ENCODE measurements at places on chromosomes 7 and 10.

- H3K4me1 ChIP-seq = no peaks in the 10 kb centered on the region
- peaks cover 7% of the 10 kb centered on the region for H3K27me3 ChIP-seq
- no peak for DNase-seq
- H3K4me3 ChIP-seq = no peak overlapping the region
- no peaks in the 10 kb centered on the region for H3K36me3 ChIP-seq
- no peak overlapping the region for H3K27ac ChIP-seq
These were observed 33.8 kb downstream of the JAKMIP3 start for GRCh38 chr10:132099389-132100090.

- peak within 1 kb of the TSS; percentile 89 for H3K4me3 ChIP-seq
- H3K4me1 ChIP-seq = peaks cover 6% of the 10 kb centered on the region
- no peaks in the 10 kb centered on the region for H3K36me3 ChIP-seq
- peaks cover 3% of the 10 kb centered on the region for H3K27me3 ChIP-seq
- DNase-seq = peak; percentile 65
- no peak within 1 kb of the TSS for H3K27ac ChIP-seq
These were observed at the start of gene UBE2D4 for GRCh38 chr7:43925984-43926797. UBE2D4 (plus strand) TSS chr7:43926436; CDS start chr7:43926533, 97 bp downstream.

GRCh38 chr7:155803418-155804376 lies 8.6 kb downstream of the SHH start:
- H3K36me3 ChIP-seq = no peaks in the 10 kb centered on the region
- peaks cover 28% of the 10 kb centered on the region for H3K27me3 ChIP-seq
- peaks cover 17% of the 10 kb centered on the region for H3K4me1 ChIP-seq
- DNase-seq = peak; percentile 61
- no peak overlapping the region for H3K27ac ChIP-seq

DNA sequence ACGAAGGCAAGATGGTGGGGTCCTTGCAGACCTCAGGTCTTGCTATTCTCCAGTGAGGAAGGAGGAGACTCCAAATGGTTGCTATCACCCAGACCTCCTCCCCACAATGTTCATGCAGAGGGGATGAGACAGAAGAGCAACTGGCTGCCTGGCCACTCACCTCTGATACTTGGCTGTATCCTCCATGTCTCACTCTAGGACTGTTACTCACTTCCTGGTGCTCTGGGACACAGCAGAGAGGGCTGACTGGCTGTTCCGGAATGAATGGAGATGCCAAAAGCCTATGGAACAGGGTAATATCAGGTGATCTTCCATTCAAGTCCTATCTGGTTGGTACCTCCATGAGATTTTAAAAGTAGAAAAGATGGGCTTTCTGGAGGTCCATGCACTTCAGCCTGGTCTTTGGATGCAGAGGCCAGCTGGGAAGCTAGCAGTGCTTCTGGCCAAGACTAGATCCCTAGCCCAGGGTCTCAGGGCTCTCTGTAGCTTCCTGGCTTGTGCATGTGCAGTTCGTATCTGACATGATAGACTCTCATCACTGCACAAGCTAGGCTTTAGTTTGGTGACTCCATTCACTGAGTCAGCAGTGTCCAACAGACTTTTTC lies 27.0 kb upstream of the ABI1 start:
- no peak for DNase-seq
- H3K36me3 ChIP-seq = no peaks in the 10 kb centered on the region
- H3K27me3 ChIP-seq = no peaks in the 10 kb centered on the region
- no peaks in the 10 kb centered on the region for H3K4me1 ChIP-seq
- H3K4me3 ChIP-seq = no peak overlapping the region

- H3K27ac ChIP-seq = peak overlapping the region; percentile 78
- peaks cover 65% of the 10 kb centered on the region for H3K36me3 ChIP-seq
- H3K4me3 ChIP-seq = peak overlapping the region; percentile 83
These were observed 28.7 kb downstream of the GIMAP8 start for GRCh38 chr7:150479023-150479716.

- H3K4me3 ChIP-seq = no peak overlapping the region
- no peaks in the 10 kb centered on the region for H3K4me1 ChIP-seq
- no peak for DNase-seq
- H3K36me3 ChIP-seq = no peaks in the 10 kb centered on the region
These were observed 906.7 kb downstream of the DNAJB9 start for GRCh38 chr7:109476409-109476808.

DNA sequence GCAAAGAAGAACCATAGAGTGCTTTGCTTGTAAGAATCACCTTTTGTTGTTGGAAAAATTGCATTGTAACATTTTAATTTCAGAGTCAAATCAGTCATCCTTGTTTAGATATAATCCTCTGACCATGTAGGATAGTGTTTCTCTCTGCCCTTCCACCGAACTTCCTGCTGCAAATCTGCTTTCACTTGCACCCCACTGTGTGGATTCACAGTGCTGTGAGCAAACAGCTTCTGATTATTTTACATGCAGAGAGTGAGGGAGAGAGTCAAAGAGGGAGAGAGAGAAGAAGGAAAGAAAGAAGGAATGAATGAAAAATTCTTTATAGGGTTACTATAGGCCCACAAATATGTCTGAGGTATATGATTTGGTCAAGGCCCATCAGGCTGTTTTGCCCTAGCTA lies 30.0 kb upstream of the SEM1 start:
- peaks cover 3% of the 10 kb centered on the region for H3K4me1 ChIP-seq
- H3K27me3 ChIP-seq = no peaks in the 10 kb centered on the region
- H3K4me3 ChIP-seq = no peak overlapping the region
- DNase-seq = no peak

DNA sequence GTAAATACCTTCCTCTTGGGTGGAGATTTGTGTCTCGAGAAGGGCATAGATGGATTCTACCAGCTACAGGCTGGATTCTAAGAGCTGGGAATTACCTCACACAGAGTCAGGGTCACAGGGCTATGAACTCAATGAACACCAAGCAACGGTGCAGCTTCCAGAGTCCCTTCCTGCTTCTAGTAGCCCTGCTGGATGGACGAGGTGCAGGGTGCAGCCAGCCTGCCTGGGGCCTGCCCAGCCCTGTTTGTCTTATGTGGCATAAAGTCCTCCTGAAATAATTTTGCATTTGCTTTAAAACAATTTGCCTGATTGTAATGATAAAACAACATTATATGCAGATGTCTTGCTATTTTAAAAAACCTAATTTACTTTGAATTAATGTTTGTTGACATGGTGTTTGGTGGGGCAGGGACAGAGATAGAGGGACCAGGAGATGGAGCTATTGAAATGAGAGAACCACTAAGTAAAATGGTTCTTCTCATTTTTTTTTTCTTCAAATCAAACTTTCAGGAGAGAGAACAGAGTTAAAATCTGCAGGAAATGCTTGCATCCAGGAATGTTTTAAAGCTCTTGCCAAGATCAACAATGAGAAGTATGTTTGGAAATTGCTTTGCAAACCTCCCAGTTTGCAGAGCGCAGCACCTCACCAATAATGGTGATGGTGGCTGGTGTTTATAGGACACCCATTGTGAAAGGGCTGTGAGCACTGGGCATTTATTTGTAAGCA lies 305.4 kb upstream of the PODXL start:
- no peaks in the 10 kb centered on the region for H3K36me3 ChIP-seq
- H3K27me3 ChIP-seq = peaks cover 3% of the 10 kb centered on the region

DNA sequence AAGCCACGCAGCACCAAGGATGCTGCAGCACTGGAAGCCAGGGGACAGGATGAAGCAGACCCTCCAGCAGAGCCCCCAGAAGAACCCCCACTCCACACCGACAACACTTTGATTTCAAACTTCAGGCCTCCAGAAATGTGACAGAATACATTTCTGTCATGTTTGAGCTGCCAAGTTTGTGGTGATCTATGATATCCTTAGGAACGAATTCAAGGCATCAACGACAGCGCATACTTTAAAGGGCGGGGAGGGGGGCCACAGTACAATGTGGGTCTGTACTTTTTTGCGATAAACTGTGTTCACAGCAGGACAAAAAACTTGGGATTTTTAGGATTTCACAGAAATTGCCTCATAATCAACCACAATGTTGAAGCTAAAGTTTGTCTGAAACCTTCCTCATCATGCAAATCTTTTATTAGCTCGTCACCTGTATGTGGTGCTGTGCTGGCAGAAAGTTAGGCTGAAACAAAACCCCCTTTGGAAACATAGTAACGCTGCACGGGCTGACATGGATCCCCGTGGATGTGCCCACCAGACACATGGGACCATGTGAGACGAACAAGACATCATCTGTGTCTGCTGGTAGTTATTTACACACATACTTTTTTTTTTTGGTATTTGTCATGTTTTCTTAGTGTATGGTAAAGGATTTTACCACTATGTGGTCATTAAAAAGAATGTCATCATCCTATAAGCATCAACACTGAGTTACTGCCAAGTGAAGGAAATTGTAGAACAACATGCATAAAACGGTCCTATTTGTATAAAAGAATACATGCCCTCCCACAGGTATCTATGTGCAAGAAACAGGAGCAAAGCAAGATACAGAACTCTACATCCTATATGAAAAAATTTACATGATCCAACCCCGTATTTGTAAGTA lies 113.3 kb upstream of the AFAP1L2 start:
- peaks cover 24% of the 10 kb centered on the region for H3K4me1 ChIP-seq
- no peak for DNase-seq
- H3K27me3 ChIP-seq = no peaks in the 10 kb centered on the region
- no peak overlapping the region for H3K27ac ChIP-seq

DNA sequence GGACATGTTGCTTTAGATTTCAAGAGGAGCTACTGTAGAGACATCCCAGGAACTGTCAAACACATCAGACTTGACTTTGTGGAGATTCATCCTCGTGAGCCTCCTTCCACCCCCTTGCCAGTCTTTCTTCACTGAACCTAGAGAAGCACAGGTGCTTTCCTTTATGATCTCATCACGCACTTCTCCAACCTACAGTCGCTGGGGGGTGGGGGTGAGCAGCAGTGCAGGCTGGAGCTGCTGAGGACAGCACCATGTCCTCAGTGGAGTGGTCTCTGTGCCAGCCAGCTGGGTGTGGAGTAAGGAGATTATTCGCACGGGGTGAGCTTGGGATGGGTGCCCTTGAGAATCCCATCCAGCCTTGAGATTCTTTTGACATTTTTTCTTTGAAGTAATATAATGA lies 88.1 kb downstream of the VOPP1 start:
- no peak overlapping the region for H3K4me3 ChIP-seq
- H3K4me1 ChIP-seq = no peaks in the 10 kb centered on the region
- DNase-seq = no peak
- peaks cover 7% of the 10 kb centered on the region for H3K36me3 ChIP-seq

GRCh38 chr10:59107147-59107546 lies 69.3 kb upstream of the PHYHIPL start:
- H3K4me3 ChIP-seq = no peak overlapping the region
- no peak for DNase-seq
- H3K4me1 ChIP-seq = no peaks in the 10 kb centered on the region
- no peak overlapping the region for H3K27ac ChIP-seq

GRCh38 chr7:69204943-69205342 lies 393.3 kb upstream of the AUTS2 start:
- no peak overlapping the region for H3K27ac ChIP-seq
- H3K4me3 ChIP-seq = no peak overlapping the region
- H3K4me1 ChIP-seq = no peaks in the 10 kb centered on the region
- H3K27me3 ChIP-seq = no peaks in the 10 kb centered on the region

DNA sequence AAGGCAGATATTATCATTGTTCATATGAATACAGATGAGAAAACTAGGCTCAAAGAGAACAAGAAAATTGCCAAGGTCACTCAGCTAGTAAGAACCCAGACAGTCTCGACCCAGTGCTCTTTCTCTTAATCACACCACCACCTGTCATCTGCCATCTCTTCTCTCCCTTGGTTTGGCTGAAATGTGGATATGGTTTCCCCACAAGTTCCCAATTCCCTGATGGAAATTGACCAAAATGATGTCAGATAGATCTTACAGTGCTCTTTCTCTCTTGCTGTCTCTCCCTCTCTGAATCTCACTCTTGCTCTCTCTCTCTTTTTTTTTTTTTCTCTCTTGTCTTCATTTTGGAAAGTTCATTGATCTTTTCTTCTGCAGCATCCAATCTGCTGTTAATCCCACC lies 9.1 kb downstream of the C10orf90 start:
- no peak for DNase-seq
- peaks cover 18% of the 10 kb centered on the region for H3K4me1 ChIP-seq
- no peak overlapping the region for H3K4me3 ChIP-seq
- no peak overlapping the region for H3K27ac ChIP-seq
- H3K36me3 ChIP-seq = no peaks in the 10 kb centered on the region

GRCh38 chr7:44056681-44057080 lies 8.7 kb downstream of the PGAM2 start:
- no peak overlapping the region for H3K4me3 ChIP-seq
- H3K27ac ChIP-seq = no peak overlapping the region
- peaks cover 25% of the 10 kb centered on the region for H3K36me3 ChIP-seq
- peaks cover 8% of the 10 kb centered on the region for H3K27me3 ChIP-seq

- no peak overlapping the region for H3K4me3 ChIP-seq
- H3K27ac ChIP-seq = no peak overlapping the region
- peaks cover 6% of the 10 kb centered on the region for H3K4me1 ChIP-seq
- H3K27me3 ChIP-seq = peaks cover 3% of the 10 kb centered on the region
- DNase-seq = no peak
These were observed 441.2 kb downstream of the PLXDC2 start for GRCh38 chr10:20257422-20257821.
